SK-N-DZ (cell line): ENCODE measurements at places on chromosomes 7 and 10.

DNA sequence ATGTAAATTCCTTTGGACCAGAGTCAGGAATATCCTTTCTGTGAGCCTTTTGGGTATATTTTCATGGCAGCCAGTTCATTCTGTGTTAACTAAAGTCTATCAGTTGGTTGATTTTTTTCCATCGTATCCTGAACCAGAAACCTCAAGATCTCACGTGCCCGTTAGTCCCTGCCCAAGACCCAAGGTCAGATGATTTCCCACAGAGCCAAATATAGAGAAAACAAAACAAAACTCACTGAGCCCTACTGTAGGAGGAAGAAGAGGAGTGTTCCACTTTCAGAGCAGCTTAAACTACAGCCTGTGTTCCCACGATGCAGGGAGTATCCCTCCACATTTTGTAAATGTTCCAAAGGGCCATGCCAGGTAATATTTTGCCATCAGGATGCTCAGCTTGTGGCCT is 96.0 kb upstream of the ADO start:
- no peak for DNase-seq

DNA sequence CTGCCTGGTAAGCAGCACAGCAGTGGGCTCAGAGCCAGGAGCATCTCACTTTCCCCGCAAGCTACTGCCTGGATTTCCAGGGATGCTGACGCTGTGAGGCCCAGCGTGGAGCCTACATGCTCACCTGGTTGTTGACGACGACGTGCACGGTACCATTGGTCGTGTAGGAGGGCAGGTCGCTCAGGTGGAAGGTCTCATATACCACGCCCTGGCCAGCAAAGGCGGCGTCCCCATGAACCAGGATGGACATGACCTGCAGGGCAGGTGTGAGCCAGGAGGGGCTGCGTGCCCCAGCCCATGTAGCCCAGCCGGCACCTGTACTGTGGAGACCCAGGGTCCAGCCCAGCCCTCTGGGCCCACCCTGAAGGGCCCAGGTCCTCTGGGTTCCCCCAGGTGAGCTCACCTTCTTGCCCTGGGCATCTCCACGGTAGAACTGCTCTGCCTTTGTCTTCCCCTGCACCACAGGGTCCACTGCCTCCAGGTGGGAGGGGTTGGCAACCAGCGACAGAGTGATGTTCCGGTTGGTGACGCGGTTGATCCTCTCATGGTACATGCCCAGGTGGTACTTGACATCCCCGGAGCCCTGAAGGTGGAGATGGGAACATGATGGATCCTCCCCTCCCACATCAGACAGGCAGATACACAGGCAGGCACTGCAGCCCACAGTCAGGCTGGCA is 15.4 kb downstream of the OGDHL start:
- no peak for DNase-seq

- peak; percentile 63 for DNase-seq
These were observed at the start of gene CDCA7L for GRCh38 chr7:21945454-21946221. TSS of gene CDCA7L (minus strand) at chr7:21945899. CDS start at chr7:21945804, 95 bp downstream.

DNA sequence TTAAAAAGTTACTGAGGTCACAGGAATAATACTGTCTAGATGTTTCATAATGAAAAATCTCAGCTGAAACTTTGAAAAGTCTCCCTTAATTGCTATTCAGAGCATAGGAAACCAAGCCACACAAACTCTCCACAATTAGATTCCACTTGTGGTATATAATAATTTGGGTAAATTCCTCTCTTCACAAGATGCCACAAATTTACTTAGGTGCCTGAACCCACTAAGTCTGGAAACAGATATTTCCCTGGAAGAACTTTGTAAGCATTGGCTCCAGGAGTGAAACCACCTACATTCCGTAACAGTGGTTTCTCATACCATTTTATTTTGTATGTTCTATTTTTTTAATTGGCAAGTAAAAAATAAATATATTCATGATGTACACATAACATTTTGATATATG is 493.4 kb downstream of the SEMA3D start:
- DNase-seq, result no peak

GRCh38 chr10:61921143-61921542 is 19.6 kb downstream of the ARID5B start:
- no peak for DNase-seq

DNA sequence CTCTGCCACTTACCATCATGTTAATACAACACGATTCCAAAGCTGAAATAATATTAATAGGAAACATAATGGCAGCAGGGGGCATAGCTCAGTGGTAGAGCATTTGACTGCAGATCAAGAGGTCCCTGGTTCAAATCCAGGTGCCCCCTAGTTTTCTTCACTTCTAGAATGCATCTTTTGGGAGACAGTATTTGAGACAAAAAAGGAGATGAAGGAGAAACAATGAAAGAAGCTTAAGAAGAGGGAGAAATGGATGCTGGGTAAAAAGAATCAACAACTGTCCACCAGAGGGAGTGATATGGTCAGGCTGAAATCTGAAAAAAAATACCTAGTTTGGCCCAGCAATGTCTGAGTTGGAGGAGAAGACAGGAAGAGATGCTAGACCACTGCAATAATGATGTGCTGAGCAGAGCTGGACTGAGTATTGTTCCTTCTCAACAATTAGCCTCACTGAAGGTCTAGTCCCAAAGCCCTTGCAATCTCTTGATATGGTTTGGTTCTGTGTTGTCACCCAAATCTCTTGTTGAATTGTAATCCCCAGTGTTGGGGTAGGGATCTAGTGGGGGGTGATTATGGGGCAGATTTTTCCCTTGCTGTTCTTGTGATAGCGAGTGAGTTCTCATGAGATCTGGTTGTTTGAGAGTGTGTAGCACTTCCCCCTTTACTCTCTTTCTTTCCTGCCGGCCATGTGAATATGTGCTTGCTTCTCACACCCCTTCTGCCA is 48.3 kb downstream of the ZNF783 start:
- peak; percentile 41 for DNase-seq

DNA sequence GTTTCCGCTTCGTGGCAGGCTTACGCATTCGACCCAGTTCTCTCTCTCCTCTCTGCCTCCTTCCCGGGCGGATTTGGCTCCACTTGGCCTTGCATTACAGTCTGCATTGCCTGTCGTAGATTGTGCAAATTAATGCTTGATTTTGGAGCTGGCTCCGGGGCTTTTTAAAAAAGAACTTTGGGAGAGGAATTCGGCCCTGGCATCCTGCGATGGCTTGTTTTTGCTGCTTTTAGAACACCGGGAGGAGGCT is 767 bp downstream of the EIF4EBP2 start:
- no peak for DNase-seq

DNA sequence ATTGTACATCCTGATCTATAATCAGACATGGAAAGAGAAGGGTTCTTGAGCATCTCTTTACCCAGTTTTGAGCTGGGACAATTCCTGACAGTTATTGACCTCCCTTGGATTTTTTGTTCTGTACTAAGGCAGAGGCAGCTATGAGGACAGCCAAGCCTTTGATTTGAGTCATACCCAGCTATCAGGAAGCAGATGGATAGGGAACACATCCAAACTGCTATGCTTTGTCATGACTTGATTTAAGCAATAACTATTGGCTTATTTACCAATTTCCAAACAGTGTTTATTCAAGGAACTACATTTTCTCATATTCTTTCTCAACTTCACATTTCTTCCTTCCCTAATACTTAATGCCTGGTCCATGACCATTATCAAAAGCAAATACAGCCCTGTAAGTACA is 396.4 kb upstream of the STEAP1 start:
- DNase-seq, result no peak

GRCh38 chr10:501596-501995 is 187.9 kb downstream of the DIP2C start:
- no peak for DNase-seq

GRCh38 chr10:100970914-100971811 is 1.9 kb downstream of the SEMA4G start:
- no peak for DNase-seq

DNA sequence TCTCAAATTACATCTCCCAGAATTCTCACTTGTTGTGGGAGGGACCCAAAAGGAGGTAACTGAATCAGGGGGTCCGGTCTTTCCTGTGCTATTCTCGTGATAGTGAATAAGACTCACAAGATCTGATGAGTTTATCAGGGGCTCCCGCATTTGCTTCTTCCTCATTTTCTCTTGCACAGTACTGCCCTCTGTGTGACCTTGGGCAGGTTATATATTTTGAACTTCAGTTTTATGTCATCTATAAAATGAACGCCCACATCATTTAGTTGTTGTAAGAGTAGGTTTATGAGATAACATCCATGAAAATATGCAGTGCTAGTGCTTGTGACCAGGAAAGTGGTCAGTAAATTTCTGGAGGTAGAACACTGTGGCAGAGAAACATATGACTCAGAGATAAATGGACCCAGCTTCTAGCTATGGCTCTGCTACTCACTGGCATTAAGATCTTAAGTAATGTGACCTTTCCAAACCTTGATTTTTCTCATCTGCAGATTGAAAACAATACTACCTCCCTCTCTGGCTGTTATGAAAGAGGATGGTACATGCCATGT is 44.3 kb downstream of the SCRN1 start:
- DNase-seq, result no peak

GRCh38 chr10:25933653-25934608 is at the start of gene MYO3A:
TSS of gene MYO3A (plus strand) at chr10:25934229. CDS start at chr10:25952111, 17,882 bp downstream.
- no peak for DNase-seq

- no peak for DNase-seq
These were observed 320.4 kb downstream of the RPS24 start for GRCh38 chr10:78354101-78354500.

DNA sequence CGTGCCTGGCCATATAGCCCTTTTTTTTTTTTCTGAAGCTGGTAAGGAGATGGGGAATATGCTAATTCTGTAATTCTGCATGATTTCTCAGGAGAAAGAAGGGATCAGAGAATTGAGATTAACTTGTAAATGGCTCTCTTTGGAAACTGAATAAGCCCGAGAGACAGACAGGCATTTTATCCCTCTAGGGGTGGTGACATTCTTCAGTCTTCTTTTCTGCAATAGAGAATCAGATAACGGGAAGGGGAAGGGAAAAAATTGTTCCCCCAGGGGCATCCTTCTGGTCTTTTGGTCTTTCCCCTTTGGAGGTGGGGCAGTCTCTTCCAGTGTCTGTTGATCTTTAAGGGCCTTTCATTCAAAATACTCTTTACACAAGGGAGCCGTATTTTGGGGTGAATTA is 34.2 kb downstream of the HK1 start:
- DNase-seq, result no peak

DNA sequence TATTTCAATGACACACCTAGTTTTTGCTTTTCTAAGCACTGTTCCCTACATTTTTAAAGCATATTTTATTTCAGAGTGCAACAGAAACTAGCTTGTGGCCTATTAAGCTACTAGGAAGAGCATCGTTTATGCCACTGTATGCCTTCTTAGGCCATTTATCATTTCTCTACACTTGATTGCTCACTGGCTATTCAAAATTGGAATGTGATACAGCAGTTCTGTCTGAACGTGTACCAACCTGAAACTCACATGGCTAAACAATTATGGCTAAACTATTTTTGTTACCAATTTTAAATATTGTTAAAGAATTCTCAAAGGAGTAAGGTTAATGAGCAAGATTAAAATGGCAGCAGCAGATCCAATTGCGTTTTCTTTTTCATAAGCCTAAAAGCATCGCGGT is 105.2 kb downstream of the GSAP start:
- no peak for DNase-seq

GRCh38 chr7:140004672-140005071 is 58.1 kb downstream of the PARP12 start:
- no peak for DNase-seq

- DNase-seq, result no peak
These were observed 305.6 kb downstream of the LRMDA start for GRCh38 chr10:75736889-75737579.

GRCh38 chr7:78417180-78417853 is 618.7 kb downstream of the PHTF2 start:
- no peak for DNase-seq

- no peak for DNase-seq
These were observed 48.1 kb upstream of the GLCCI1 start for GRCh38 chr7:7920481-7920880.

DNA sequence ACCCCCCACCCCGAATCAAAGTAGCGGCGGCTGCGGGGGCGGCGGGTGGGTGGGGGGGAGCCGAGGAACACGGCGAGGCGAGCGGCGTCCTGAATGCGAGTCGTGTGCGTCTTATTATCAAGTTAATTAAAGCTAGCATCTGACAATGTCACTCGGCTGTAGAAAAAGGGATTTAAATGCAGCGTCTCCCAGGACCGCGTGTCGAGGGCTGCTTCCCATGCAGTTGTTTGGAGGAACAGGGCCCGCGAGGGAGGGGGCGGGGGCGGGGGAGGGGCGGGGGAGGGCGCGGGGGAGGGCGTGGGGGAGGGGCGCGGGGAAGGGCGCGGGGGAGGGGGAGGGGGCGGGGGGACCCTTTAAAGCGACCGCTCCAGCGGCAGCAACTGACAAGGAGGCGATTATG is 2.7 kb upstream of the UNCX start:
- no peak for DNase-seq

DNA sequence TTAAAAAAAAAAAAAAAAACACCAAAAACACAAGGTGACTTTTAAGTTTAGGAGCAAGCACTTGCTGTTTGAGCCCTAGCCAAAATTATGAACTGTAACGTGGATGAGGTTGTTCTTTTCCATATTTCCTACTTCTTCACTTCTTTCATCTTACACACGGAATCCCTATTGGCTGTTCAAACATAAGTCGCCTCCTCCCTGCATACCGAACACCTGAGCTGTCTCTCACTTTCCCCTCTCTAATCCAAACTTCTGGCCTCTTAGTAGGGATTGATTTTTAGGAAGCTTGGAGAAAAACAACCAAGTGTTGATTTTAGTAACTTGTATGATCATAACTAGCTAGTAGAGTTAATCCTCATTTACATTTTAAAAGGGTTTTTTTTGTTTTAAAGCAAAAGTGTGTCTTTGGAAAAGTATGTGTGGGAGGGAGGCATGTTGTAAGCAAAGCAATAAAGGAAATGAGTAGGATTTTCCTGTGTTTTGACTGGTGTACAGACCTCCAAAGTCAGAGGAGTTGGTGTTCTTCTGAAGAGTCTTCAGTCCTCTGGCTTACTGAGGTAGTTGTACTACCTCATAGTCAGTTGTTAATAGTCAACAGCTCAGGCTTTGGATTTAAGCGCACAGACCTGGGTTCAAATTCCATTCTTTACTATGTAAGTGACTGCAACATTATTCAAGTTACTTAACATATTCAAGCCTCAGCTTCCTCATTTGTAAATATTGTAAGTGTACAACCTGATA is 39.3 kb downstream of the RABGEF1 start:
- no peak for DNase-seq

DNA sequence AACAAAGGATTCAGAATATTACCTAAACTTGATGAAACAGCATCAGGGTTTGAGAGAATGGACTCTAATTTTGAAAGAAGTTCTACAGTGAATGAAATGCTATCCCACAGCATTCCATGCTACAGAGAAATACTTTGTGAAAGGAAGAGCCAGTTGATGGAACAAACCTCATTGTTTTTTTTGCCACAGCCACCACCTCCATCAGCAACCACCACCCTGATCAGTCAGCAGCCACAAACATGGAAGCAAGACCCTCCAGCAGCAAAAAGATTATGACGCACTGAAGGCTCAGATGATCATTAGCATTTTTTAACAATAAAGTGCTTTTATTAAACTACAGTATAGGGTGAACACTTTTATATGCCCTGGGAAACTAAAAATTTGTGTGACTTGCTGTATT is 98.7 kb downstream of the LRRC4 start:
- DNase-seq, result no peak

DNA sequence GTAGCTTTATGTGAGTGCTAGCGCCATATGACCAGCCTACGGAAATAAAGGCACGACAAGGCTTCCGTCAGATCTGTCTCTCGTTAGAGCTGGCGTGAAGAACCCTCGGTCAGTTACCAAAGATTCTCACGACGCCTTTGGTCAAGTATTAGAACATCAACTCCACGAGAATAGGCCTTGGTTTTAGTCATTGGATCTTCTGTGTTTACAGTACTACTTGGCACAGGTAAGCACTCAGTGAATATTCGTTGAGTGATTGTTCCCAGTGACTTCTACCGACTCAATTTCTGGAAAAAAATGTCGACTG is 316 bp downstream of the RBM48 start:
- no peak for DNase-seq

- DNase-seq, result peak; percentile 52
These were observed 50.8 kb downstream of the C10orf120 start for GRCh38 chr10:122648599-122649428.
